ENCODE measurements at places on chromosomes 12 and 14.

- peak; percentile 13 for DNase-seq
These were observed 151.5 kb downstream of the ATXN7L3B start for GRCh38 chr12:74689071-74689655.

DNA sequence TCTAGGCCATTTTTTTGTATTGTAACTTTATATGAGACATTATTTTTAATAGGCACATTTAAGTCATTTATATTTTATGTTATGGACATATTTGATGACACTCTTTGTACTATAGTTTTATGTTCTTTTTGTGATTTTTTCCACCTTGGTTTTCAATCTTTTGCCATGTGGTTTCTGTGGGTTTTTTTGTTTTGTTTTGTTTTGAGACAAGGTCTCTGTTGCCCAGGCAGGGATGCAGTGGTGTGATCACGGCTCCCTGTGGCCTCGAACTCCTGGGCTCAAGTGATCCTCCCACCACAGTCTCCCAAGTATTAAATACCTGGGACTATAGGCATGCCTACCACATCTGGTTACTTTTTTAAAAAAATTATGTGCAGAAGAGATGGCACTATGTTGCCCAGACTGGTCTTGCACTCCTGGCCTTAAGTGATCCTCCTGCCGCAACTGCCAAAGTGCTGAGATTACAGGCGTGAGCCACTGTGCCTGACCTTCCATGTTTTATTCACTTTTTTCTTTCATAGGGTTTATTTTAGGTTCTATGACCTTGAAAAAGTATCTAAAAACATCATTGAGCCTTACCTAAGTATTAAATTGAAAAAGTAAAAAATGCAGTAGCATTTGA, 16.3 kb downstream of the MSRB3 start:
- no peak for DNase-seq

- DNase-seq: no peak
These were observed 55.6 kb upstream of the JDP2 start for GRCh38 chr14:75372260-75372659.

DNA sequence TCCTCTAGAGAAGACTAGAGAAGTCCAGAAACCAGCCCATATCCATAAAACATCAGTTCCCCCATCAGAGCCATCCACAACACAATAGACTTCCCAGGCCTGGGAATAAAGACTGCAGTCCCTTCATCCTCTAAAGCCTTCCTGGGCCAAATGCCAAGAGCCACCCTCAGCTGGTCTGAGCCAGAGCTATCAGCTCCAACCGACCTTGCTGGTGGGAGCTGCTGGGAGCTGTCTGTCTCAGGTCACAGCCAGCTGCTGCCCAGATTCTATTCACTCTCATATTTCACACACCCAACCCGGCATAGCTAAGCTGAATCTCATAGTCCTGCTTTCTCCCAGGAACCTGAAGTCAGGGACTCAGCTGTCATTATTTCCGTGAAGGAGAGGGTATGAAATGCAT, 10.9 kb upstream of the TFCP2 start:
- DNase-seq: peak; percentile 40

- DNase-seq: no peak
These were observed 912 bp downstream of the PSME1 start for GRCh38 chr14:24136684-24137528.

DNA sequence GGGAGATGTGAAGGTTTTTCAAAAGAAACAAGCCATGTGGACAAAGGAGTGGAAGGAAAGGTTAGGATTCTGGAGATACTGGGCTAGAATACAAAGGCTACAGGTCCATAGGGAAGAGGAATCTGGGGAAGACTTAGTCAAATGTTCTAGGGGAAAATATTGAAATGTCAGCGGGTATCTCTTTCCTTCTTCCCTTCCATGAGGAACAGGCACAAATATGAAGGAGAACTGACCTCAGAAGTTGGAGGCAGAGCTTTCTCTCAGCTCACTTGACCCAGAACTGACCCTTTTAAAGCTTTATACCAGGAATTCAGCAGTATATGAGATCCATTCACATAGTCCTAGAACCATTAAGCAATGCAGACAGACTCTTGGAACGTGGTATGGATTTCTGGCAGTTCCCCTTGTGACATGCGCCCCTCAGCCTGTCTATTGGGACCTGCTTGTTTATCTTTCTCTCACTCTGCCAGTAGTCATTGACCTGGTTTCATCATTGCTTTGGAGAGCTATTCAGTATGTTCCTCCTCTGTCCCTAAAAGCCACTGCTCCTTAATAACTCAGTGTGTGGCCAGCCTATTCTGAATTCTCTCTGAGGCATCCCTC, 43.0 kb upstream of the GSG1 start:
- no peak for DNase-seq

GRCh38 chr12:108616941-108617858, 16.5 kb downstream of the SELPLG start:
- DNase-seq: no peak

GRCh38 chr14:82779301-82779700, 1245.6 kb upstream of the SEL1L start:
- no peak for DNase-seq
